ENCODE measurements at places on chromosomes 4 and X.

GRCh38 chrX:132810964-132811712 is 147.3 kb downstream of the HS6ST2 start:
- no peak for DNase-seq

DNA sequence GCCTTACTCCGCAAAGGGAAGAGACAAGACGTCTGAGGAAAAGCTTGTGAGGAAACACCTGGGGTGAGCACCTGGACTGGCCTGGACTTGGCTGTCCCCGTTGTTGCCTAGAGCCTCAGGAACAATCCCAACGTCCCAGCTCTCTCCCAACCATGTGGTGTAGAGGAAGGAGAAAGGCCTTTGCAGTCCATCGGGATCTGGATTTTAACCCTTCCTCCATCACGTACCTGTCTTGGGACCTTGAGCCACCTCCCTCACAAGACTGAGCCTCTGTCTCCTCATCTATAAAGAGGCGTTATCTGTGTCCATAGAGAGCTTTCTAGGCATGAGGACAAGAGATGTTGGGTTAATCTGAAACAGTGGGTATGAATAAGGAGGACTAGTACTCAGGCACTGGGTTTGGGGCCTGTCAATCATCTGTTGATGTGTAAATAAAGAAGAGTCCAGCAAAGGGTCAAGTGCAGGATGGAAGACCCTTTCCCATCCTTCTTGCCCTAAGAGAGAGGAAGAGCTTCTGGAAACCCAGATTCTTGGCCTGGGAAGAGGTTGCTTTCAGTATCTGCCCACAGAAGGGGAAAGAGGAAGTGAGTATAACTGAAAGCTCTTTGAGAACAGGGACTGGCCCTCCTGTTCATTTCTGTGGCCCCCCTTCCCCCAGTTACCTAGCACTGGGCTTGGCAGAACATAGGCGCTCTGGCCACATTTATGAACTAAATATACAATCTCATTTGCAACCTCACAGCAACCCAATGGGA is 137.1 kb downstream of the PJA1 start:
- DNase-seq, result no peak

- DNase-seq, result peak; percentile 68
These were observed 17.5 kb downstream of the PTTG2 start for GRCh38 chr4:37977471-37978247.

- peak; percentile 63 for DNase-seq
These were observed 16.7 kb downstream of the GAB3 start for GRCh38 chrX:154734061-154734781.

DNA sequence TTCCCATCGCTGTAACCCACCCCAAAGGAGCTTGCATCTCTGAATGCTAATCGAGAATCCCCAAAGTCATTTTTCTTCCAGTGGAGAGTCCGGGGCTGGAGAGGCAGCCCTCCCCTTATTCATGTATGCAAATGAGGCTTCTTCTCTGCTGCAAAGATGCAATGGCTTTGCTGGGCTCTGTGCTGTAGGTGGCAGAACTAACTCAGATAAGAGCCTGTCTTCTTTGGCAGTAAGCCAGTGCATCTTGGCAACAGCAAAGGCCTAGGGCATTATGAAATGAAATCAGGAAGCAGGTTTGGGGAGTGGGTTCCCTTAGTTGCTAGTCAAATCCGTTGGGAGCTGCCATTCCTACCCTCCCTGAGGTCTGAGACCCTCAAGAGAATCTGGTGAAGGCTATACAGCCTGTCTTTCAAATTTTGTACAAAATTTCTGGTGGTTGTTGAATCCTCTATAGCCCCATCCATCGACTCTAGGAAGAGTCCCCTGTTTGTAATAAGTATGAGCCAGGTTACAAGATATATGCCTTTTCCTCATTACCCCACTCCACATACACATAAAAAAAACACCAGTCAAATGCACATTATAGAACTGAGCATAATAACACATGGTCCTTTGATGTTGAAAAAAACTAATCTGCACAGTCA is 290.6 kb upstream of the TAPT1 start:
- peak; percentile 58 for DNase-seq

DNA sequence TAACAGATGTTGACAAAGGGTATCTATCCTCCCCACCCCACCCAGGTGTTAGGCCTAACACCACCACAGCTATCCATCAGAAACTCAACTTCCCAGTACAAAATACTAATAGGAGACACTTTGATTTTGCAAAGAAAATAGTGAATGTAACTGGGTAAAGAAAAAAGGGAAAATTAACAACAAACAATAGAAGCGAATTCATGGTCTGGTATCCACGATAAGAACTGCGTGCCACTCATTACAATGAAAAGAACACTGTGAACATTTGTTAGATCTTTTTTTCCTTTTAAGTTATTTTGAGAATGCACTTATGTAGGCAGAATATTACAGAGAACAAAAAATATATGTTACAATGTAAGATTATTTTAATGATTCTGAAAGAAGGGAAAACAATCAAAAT is 12.0 kb downstream of the TSPAN5 start:
- DNase-seq, result no peak

- DNase-seq, result no peak
These were observed 213.6 kb upstream of the PGRMC2 start for GRCh38 chr4:128501239-128501638.

GRCh38 chrX:73525928-73526690 is 36.9 kb upstream of the CHIC1 start:
- DNase-seq, result peak; percentile 0

DNA sequence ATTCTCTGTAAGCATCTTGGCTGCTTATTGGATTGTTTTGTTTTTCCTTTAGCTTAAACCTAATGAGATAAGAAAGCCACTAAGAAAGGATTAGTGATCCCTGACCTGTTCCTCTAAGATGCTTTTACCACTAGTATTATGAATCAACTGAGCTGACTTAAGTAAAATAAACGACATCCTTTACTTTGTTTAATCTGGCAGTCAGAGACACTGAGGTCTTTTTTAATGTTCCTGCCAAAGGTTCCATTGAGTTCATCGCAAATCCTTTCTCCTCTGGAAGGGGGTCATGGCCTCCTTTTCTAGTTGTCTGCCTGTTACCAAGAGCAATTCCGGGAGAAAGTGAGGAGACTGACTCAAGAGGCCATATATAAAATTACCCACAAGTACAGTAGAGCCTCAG is 1038.3 kb upstream of the SLIT2 start:
- no peak for DNase-seq

DNA sequence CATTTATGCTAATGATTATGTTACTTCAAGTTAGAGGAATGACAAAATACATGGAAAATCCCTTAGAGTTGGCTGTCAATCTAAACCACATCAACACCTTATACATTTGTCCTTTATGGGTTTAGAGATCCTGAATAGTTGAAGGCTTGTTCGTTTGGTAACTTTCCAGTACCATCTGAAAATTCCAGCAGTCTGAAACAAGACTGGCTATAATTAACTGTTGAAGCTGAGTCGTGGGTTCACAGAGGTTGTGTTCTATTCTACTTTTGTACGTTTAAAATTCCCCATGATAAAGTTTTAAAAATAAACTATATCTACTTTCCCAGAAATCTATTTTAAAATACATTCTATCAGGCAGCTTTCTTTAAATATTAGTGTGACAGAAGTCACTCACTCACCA is 73.0 kb downstream of the USP46 start:
- DNase-seq, result no peak

- no peak for DNase-seq
These were observed 150.6 kb downstream of the PRDM5 start for GRCh38 chr4:120771907-120772306.

GRCh38 chr4:170522427-170522970 is 432.7 kb upstream of the AADAT start:
- no peak for DNase-seq

DNA sequence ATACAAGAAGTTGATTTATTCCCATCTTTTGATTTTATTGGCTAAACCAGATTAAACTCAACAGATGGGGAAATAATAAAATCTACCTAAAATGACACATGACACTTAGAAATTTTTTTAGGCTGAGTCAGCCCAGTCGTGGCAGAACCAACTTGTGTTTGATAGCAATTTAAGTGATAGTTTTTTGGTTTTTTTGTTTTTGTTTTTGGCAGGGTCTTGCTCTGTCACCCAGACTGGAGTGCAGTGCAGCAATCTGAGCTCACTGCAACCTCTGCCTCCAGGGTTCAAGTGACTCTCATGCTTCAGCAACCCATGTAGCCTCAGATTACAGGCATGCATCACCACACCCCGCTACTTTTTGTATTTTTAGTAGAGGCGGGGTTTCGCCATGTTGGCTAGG is 370.3 kb upstream of the NOCT start:
- peak; percentile 39 for DNase-seq

DNA sequence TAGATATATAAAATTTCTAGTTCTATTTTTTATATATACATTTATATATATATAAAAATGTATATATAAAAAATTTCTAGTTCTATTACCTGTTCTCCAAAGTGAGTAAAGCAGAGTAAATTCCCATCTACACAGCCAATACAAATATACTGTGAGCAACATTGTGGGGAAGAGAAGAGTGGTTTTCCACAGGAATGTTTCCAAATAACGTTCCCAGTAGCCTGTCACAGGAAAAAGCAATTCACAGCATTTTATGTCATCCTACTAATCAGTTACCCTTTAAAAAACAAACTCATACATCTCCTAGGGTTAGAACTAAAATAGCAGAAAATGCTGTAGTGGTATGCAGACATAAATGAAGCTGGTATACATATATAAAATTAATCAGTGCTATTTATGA is 44.5 kb downstream of the AASDH start:
- no peak for DNase-seq

DNA sequence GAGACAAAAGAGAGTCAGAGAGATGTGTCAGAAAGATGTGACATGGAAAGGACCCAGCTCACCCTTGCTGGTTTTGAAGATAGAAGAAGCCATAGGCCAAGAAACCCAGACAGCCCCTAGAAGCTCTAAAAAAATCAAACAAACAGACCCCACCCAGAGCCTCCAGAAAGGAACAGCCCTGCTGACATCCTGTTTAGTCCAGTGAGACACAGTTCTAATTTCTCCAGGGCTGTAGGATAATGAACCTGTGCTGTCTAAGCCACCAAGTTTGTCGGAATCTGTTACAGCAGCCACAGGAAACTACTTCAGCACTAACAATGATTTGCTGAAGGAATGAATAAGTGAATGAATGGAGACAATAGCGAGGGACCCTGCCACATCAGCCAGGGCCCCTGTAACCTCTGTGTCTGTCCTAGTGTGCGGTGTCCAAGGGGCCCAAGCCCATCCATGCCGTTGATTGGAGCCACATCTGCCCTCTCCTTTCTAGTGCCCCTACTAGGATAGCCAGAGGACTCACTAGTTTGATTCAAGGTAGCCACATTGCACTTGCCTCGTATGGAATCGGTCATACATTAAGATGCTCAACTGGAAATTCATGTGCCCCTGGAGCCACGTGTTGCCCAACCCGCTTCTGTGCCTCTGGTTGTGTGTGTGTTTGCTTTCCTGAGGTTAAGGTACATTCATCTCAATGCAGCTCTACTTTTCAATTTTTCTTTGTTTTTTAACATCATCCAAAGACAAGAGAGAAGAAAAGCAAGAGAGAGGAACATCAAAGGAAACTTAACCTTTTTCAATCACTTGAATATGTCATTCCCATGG is 32.5 kb upstream of the SLC2A9 start:
- no peak for DNase-seq

DNA sequence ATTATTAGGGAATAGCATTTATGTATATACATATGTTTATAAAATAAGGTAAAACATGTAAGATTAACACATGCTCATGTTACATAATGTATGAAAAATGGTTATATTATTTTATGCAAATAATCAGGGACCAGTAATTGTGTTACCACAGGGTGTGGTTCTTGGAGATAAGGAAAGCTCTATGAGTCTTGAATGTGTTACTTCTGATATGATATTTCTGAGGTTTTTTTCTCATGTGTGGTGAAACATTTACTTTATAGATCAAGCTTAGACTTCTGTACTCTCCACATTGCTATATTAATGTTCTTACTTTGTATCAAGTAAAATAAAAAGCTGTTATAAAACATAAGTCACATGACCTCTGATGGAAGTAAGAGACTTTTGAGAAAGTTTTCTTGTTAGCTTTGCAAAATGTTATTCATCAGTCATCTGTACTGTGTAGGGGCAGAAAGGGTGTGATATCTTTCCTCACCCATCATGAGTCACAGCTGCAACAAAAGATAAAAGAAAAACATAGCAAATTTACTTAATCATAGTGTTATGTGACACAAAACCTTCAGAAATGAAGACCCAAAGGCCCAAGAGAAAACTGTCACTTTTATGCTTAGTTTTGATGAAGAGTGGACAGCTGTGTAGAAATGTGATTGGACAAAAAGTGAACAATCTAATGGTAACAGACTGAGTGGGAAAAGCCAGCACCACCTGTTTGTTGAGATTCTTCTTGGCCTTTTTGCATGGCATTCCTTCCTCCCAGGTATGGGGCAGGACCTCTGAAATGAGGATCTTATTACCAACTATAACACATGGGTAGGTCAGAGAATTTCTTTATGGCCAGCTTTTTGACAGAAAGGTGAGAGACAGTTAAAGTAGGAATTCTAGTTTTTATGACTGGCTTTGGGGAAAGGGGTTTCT is 632.3 kb downstream of the PDHA2 start:
- no peak for DNase-seq

GRCh38 chr4:25970226-25970675 is 56.2 kb downstream of the SMIM20 start:
- no peak for DNase-seq

- DNase-seq, result peak; percentile 18
These were observed 449 bp downstream of the CTPS2 start for GRCh38 chrX:16711893-16712547.

DNA sequence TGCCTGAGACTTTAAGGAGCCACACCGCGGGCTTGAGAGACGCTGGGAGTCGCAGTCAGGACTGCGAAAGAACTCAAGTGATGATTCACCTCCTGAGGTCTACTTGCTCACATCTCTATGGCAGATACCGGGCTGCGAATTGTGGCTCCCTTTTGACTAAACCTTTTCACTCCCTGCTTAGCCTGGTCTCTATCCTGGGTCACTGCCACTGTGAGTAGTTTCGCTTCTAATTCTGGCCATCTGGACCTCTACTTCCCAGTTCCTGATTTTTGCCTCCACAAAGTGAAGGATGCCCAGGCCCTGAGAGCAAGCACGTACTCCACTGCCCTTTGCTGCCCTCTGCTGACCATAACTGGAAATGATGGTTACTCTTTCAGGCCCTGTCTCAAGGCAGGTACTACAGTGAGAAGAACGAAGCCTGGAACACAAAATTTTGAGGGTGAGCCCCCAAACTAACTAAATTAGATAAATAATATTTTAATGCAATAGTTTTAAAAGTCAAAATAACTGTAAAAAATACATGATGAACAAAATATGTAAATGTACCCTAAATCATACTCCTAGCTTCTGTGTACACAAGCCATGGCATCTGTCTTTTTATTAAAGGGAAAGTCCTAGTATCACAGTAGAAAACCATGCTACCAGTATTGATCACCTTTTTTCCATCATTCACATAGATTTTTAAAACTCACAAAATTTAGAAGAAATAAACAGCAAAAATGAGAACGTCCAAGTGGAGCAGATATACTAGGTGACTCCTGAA is 16.7 kb downstream of the MAD2L1 start:
- DNase-seq, result peak; percentile 83

DNA sequence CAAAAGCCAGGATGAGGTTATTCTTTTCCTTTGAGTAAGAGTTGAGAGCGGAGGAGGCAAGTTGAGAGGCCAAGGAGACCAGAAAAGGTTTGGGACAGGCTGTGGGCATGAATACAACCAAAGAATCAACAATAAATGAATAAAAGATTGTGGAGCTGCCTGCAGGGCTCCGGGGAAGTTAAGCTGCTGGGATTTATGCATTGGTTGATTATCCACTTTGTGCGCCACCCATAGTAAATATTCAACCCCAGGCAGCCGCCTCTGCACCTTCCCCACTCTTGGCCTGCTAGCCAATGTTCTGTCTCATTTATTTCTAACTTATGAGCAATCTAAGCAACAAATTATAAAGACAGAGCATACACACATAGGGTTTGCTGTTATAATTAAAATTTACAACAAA is 28.2 kb upstream of the IGSF1 start:
- no peak for DNase-seq
